Thoracic aorta (tissue), 2 donors: ENCODE measurements at places on chromosomes 12 and 14. TPM values are rescaled to one million over a fixed set of nuclear protein-coding genes. Genes with fewer than 3 reads are reported as not detected.

DNA sequence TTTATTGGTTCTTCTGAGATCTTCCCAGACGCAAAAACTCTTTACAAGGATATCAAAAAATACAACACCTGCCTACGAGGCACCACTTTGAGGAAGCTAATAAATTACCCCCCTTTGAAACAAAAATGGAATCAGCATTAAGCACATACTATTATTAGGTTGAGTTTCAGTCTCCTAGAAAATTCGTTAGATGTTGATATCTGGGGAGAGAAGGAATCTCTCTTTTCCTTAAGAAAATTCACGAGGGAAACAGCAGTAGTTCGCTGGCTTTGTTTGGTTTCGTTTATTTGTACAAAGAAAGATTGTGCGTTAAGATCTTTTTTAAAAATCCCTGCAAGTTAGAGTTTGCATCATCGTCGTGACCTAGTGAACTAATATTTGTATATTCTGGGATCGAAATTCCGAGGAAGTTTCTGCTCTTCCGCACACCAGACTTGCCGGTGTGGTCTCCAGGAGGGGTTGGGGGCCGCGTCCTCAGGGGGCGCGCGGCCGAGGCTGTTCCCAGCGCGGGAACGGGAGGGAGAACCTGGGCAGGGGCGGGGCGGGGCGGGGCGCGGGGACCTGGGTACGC is 12.1 kb downstream of the NKX2-1 start:
- DNase-seq = no peak

DNA sequence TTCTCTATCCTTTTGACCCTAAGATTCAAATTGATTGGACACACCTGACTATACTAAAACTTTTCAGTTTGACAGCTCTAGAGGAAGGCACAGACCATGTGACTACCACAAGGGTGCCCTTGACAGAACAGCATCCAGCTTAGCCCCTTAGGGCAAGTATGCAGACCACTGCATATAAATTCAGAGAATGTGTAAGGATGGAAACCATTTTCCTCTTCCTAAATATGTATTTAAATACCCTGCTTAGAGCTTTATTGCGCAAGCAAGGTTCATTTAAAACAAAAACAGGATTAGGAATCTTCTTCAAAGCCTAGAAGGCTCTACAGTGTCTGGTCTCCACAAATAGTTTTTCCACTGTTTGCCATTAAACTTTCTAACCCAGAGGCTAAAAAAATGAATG is 202.8 kb downstream of the MED13L start:
- DNase-seq = no peak

CCDC198 gene
- not detected for total RNA-seq

- no peak for DNase-seq
Observed at GRCh38 chr12:106179086-106179485, 40.3 kb upstream of the NUAK1 start.

SLC7A7 gene
- total RNA-seq = 34.4 TPM

GRCh38 chr12:57110104-57111030 is 795 bp downstream of the STAT6 start:
- DNase-seq = no peak

GRCh38 chr12:49296836-49297694 is 2.1 kb downstream of the PRPH start:
- DNase-seq = no peak

DNA sequence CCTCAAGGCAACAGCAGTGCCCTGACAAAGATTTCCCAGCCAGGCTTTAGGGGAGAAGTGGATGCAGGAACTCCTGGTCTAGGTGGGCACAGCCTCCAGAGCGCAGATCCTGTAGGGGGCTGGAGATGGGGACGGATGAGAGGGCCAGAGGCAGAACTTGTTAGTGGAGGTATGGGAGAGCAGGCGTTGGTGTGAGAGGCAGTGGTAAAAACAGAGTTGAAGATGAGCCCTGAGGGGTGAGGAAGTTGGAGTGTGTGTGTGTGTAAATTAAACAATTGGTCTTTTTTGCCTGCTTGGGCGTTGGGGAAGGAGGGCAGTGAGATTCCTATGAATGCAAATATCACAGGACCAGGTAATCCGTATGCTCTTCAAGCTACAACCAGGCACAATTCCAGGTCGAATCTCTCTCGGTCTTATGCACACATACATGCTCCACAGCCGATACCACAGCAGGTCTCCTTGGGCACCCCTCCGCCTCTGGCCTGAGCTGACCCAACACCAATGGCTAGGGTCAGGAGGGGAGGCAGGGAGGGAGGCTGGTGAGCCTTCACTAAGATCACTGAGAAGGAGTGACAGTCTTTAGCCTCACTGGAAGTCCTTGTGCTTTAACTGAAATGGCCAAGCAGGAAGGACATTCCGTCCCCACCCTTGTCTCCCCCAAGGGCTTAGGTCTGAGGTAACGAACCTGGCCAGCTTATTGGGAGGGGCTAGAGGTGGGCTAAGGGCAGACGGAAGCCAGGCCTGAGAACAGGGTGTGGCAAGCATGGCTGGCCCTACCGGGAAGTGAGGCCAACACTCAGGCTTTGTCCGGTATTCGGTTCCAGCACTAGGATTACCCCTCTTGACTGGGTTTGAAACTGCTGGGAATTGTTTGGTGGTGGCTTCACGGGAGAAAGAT is 1.5 kb upstream of the KRT7 start:
- DNase-seq = no peak

GRCh38 chr12:546920-547845 is 87.4 kb downstream of the B4GALNT3 start:
- no peak for DNase-seq

- DNase-seq = no peak
Observed at GRCh38 chr12:115543269-115543668, 734.2 kb downstream of the MED13L start.

GRCh38 chr14:102419716-102420115 is 57.0 kb downstream of the TECPR2 start:
- DNase-seq = no peak

- DNase-seq = no peak
Observed at GRCh38 chr12:4156317-4156716, 117.2 kb upstream of the CCND2 start.

DNA sequence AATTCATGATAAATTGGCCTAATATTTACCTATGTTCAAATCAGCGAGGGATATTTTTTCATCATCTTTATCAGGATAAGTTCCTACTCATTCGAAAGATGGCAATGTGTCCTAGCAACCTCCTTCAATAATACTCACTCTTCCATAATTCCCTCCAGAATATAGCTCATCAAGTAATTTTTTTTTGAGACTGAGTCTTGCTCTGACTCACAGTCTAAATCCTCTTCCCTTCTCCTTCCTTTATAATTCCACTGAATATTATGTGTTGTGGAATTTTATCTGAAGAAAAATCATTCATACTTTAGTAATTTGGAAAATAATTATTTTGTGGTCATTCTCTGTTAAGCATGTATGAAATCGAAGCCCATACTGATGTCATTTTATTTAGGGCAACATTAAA is 663.8 kb downstream of the FLRT2 start:
- no peak for DNase-seq

ALDH2 gene
- total RNA-seq = 135 TPM

DNA sequence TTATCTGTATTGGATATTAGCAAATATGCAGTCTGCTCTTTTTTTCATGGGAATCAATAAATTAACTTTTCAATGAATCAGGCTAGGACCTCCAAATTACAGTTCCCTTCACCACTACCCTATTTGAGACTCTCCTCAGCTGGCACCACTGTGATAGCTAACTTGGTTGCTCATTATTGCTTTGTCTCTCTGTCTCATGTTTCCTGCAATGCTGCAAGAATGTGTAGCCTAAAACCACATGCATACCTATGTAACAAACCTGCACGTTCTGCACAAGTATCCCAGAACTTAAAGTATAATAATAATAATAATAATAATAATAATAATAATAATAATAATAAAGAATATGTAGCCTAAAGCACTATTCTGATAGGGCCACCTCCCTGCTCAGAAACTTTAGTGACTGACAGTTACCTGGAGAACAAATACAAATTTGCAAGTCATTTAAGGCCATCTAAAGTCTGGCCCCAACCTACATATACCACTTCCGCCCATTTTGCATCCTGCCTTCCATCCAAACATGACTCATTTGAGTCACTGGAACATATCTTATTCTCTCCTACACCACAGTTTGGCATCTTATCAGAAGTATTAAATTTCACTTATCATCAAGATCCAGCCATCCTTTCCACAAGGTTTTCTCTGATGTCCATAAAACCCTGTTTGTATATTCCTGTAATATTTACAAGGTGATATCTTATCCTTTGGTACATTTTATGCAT is 215.1 kb downstream of the LRRK2 start:
- DNase-seq = no peak

DNA sequence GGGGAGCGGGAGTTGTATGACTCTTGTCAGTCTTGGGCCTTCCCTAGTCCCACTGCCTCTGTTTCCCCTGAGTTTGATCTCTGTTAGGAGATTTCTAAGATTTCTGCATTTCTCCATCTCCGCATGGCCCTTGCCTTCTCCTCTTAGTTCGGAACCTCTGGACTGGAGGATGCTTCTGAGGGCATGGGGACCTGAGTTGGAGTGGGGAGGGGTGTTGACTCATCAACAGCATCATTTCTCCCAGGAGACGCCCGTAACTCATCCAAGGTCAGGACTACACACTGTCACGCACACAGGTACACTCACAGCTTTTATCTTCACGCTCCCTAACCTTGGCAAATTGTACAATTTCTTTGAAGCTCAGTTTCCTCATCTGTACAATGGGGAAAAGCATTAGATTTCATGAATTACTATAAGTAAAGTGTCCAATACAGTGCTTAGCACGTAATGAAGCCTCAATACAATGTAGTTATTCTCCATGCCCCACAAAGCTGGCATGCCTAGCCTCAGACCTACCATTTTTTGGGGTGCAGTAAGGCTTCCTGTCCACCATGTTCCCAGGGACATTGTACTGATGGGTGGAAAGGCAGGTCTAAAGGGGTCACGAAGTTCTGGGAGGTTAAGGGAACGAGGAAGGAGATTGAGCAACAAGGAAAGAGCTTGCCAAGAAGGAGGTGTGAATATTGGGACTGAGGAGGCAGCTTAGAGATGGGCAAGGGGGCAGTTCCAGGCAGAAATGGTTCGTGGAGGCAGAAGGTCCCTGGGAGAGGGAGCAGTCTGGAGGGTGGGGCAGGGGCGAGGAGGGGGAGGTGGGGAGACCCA is 600 bp upstream of the LAG3 start:
- DNase-seq = no peak

GRCh38 chr14:102222009-102222575 is 82.4 kb downstream of the WDR20 start:
- DNase-seq = no peak

CLEC7A gene
- 22.6 TPM for total RNA-seq

- no peak for DNase-seq
Observed at GRCh38 chr12:89933911-89934310, 225.3 kb upstream of the ATP2B1 start.

- DNase-seq = no peak
Observed at GRCh38 chr14:95314609-95315008, 5.1 kb downstream of the CLMN start.

DNA sequence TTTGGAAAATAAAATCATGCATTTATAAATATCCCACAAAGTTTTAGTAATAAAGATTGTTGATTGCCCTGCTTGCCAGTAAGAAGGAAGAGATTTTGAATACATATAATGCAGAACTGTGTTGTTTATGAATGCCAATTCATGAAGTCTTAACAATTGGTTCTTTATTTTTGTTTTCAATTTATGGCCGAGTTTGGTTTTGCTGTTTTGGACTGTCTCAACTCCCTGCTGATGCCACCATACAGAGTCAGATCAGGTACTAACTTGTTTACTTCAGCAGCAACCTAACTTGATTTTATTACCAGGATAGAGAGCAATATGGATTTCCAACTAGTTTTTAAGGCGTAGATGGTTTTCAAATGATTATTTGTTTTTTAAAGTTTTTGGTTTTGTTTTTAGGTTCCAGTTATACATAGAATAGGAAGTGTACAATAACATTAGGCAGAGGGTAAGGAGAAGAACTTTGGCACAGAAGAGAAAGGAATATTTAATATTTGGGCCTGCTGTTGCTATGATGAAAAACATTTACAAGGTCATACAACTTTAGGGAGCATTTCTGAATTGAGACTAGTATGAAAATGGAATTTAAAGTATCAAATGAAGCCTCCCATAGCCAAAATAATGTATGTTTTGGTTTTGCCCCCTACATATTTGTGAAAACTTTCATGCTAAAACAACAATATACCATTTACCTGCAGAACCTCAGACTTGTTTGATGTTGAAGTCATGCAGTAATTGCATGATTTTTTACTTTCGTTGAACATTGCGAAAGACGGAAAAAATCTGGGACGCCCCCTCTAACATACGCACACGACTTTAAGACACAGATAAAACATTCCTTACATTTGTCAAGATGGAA is 904 bp upstream of the FAM177A1 start:
- DNase-seq = no peak

CCDC184 gene
- 5.6 TPM for total RNA-seq

ZDHHC22 gene
- not detected for total RNA-seq

- no peak for DNase-seq
Observed at GRCh38 chr12:30732954-30733637, 21.7 kb downstream of the CAPRIN2 start.

DNA sequence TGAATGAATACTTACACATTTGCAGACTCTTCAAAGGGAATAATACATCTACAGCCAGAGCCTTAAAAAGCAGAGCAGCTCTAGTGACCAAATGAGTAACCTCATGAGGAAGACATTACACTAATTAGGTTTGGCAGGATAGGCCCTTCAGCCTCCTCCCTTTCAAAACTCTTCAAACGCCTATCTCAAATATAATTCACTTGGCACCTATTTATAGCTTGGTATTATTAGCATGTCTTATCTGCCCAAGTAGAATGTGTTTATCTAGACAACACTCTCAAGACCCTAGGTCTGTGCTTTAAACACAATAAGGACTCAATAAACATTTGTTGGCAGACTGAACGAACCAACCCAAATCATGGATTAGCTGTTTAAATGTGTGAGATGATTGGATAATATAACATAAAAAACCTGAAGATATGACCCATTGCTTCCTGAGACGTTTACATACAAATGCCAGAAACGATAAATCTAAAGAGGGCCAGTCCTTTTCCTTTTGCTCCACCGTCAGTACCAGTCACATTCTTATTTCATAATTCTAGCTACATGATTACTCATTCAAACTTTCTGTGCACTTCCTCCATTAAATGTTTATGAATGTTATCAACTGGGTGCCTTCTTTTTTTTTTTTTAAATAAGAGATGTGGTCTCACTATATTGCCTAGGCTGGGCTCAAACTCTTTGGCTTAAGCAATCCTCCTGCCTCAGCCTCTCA is 123.3 kb downstream of the CEP83 start:
- no peak for DNase-seq

PDZRN4 gene
- 12.5 TPM for total RNA-seq

GRCh38 chr12:52689936-52690335 is 9.7 kb upstream of the KRT1 start:
- no peak for DNase-seq

GRCh38 chr14:105013150-105013785 is 7.6 kb downstream of the CDCA4 start:
- no peak for DNase-seq

GRCh38 chr12:71335151-71335962 is 104.2 kb upstream of the LGR5 start:
- no peak for DNase-seq

- no peak for DNase-seq
Observed at GRCh38 chr14:51534610-51535011, 117.1 kb upstream of the FRMD6 start.
